ENCODE measurements at places on chromosomes 13 and 19.

GRCh38 chr13:44234566-44234965 lies 139.1 kb upstream of the SERP2 start:
- DNase-seq: no peak

DNA sequence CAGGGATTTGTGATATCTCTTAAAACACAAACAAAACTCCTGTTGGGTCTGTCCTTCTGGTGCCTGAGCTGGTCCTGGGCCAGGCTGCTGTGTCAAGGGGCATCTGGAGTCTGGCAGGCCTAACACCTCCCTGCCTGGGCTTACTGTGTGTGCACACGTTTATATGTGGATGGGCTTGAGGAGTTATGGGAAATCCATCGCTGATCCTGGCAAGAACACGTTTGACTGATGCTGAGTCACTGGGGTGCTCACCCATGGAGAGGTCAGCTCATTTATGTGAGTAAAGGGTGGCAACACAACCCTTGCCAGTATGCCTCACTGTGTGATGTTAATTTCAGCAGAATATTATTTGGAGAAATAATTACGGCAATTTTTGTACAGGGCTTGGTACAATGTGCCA lies 44.5 kb upstream of the PCDH8 start:
- no peak for DNase-seq

- no peak for DNase-seq
These were observed 846 bp downstream of the RPL13A start for GRCh38 chr19:49488046-49488862.

DNA sequence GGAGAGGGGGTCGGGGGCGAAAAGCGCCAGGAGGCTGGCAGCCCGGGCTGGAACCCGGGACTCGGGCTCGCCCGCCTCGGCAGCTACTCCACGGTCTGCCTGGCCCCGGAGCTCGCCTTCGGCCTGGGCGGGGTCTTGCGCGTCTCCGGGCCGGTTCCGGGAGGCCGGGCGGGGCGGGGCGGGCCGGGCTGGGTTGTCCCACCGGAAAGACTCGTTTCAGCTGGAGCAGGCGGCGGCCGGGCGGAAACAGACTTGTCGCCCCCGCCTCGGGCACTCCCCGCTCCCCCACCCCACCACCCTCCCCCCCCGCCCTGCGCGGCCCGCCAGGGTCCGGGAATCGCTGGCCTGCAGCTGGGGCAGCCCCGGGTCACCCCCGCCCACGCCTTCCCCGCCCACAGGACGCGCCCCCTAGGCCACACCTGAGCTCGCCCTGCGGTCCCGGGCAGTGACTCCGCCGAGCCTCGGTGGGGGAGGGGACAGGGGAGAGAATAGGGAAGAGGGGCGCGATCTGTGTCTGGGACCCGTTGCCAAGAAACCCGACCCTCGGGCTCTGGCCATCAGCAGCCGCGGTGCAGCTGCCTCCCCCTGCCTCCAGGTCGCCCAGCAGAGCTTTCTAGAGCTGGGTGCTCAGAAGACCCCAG lies 109.4 kb downstream of the KCTD15 start:
- no peak for DNase-seq

DNA sequence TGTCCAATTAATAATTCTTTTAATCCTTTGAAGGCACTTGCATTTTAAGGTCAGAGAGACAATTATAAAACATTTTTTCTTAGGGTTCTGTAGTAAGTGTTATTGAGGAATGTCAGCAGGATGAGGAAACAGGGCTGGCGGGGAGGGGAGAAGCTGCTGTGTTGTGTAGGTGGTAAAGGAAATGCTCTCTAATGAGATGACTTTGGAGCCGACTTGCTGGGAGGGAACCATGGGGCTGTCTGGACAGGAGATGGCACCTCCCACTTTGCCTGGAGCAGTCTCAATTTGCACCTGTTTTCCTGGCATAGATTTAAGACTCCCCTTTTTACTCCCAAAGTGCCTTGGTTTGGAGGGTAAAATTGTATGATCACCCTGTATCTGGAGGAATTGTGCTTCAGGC lies 230.4 kb downstream of the ATP8A2 start:
- DNase-seq: no peak
